Activated CD8-positive, alpha-beta memory T cell treated with anti-CD3 and anti-CD28 coated beads for 24 hours (primary cell): ENCODE measurements at places on chromosomes 16 and 17.
A peak's percentile ranks its signal among the peaks of the same experiment; 100 is the strongest.

DNA sequence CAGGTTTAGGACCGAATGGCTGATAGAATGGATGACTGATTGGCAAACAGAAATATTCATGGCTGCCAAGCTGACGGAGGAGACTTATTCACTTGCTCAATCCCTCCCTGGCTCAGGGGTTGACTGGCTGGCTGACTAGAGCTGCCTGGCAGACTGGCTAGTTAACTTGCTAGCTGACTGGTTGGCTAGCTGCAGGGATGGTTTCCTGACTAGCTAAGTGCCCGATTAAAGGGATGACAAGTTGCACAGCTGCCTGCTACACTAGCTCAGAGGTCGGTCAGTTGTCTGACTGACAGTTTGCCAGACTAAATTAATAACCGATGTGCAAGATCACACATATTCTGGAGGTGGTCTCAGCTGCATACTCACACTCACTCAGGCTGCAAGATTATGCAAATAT is 1208.4 kb upstream of the CDH8 start:
- DNase-seq = no peak

DNA sequence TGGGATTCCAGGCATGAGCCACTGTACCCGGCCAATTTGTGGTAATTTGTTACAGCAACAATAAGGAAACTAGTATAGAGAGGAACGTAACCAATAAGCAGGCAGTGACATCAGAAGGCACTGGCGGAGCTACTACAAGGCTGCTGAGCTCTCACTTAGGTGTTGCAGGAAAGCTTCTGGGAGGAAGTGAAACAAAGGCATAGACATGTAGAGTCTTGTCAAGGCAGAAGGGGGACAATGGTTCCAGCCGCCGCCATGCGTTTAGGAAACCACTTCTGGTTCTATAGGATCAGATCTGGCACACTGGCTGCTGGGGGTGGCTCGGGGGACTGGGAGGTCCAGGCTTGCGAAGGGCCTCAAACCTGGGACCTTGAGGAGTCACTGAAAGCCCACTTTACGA is 9.4 kb upstream of the CPSF4L start:
- DNase-seq = no peak

DNA sequence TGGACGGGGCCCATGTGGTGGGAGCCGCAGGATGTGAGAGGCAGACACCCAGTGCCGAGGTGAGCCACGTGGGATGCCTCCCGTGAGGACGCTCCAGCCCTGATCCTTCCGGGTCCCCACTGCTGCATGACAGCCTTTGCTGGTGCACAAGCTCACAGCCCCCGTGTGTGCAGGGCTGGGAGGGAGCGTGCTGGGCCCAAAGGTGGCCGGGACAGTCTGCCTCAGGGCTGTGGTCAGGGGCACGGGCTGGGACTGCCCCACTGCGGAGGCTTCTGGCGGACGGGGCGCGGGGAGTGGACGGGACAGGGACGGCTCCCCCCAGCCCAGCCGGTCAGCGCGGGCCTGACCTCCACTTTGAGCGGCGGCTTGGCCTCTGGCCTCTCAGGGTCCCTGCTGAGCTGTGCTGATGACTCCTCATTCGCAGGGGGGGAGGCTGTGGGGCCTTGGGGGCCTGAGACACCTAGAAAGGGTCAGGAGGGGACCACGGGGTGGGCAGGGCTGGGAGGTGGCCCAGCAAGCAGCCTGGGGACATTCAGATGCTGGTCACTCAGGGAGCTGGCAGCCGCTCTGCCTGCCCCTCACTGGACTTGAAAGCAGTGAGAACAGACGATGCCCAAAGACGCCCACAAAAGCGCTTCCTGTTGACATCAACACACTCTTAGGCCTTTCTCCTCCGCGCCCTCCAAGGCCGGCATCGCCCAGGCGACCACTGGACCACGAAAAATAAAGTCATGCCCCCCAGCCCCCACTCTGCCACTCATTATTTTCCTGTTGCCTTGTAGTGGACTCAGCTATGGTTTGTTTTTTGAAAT is 9.3 kb upstream of the METRNL start:
- no peak for DNase-seq

DNA sequence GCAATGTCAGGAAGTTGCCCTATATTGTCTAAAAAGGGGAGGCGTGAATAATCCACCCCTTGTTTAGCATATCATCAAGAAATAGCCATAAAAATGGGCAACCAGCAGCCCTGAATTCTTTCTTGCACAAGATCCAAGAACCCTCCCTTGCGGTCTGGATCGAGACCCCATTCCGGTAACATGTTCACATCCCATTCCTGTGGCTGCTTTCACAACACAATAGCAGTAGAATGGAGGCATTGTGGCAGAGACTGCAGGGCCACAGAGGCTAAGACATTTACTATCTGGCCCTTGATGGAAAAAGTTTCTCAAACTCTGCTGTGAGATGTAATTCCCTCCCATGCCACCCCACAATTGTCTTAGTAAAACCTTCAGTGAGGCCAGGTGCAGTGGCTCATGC is 73.2 kb downstream of the RMI2 start:
- no peak for DNase-seq

- DNase-seq = no peak
Observed at GRCh38 chr17:75540923-75541503, 15.5 kb downstream of the LLGL2 start.

GRCh38 chr17:10226930-10227695 is 28.7 kb upstream of the GAS7 start:
- peak; percentile 82 for DNase-seq

DNA sequence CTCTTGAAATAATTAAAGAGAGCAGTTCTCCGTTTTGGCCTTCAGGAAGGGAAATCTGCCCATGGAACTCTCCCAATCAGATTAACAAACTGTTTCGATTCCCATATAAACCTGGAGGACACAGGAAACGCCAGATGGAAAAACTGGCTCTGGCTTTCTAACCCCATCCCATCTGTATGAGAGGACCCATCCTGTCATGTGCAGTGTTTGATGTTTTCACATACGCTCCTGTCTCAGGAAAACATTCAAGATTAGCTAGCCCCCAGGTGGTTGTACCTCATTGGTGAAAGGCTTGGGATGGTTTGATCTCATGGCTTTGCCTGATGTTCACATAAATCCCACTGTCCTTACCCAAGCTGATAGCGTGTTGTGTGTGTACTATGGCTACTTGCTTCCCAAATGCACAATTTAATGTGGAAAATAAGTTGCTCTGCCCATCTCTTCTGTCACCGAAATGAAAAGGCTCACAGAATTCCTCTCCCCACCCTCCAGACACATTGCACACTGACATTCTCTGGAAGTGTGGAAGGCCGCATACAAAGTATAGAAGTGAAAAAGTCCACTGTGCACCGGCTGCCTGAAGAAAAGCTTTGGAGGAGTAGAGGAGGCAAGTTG is 18.2 kb upstream of the ERN1 start:
- DNase-seq = peak; percentile 72

GRCh38 chr16:55389426-55390073 is 65.5 kb downstream of the IRX6 start:
- no peak for DNase-seq

DNA sequence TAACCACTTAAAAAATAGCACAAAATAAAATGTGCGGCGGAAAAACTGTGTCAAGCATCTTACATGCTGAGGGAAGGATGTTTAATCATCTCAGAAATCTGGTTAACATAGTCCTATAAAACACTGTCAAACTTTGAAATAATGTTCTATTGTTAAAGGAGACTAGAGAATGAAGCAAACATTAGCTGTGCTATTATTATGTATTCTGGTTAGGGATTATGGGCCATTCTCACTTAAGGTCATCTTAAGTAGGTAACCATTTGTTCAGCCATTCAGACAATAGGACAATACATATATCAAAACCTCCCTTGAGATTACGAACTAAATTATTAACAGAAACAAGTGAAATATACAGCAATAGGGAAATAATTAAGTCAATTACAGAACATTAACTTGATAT is 24.7 kb downstream of the GRB2 start:
- DNase-seq = no peak

- peak; percentile 54 for DNase-seq
Observed at GRCh38 chr16:69397821-69398521, 12.2 kb upstream of the TERF2 start.

- no peak for DNase-seq
Observed at GRCh38 chr17:31523862-31524730, 132.6 kb downstream of the RAB11FIP4 start.
